ENCODE measurements at places on chromosomes 2 and 18.

- DNase-seq, result no peak
Observed at GRCh38 chr18:52541056-52541455, 201.1 kb downstream of the DCC start.

DNA sequence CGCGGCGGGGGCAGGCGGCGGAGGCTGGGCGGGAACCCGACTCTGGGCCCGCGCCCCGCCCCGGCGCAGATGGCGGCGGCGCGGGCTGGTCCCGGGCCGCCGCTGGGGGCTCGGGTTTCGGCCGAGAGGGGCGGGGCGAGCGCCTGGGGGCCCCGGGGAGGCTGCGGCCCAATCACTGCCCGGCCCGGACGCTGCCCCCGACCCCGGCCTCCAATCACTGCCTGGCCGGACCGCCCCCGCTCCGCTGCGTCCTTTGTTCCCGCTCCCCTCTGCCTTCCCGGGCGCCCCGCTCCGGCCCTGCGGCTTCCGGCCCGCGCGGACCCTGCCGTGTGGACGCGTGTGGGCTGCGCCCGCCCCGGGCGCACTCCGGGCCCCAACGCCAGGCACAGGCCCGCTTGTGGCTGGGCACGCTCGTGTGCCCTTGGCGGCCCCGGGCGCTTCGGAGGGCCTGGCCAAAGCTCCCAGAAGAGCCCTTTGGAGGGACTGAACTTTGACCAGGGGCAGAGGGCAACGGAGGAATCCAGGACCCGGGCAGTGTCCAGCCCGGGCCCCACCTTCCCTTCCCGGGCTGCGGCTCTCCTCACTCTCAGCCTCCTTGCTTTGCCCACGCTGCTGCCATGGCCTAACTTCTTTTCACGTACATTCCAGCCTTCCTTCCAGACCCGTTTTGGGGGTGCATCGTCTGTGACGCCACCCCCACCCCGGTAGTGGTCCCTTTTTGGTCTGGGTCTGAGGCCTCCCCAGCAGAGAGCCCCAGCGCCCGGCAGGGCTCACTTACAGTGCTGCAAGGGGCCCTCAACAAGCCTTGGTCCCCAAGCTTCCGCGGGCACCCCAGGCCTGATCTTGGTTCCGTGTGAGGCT, 27.1 kb upstream of the PTMA start:
- peak; percentile 92 for DNase-seq

DNA sequence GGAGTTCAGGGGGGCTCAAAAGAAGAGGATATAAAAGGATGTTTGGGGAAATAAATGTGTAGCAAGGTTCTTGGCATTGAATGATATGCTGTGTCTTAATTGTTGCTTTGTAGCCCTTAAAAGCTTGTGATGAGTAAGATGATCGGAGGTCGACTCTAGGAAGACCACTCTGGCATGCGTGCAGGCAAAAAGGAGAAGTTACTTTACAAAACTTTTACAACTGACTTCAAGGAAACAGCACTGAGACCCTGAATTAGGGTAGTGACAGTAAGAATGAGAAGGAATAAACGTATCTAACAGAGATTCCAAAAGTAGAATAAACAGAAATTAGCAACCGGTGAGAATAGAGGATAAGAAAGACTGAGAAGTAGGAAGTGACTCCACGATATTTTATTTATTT, 228.7 kb upstream of the TANK start:
- DNase-seq, result no peak

DNA sequence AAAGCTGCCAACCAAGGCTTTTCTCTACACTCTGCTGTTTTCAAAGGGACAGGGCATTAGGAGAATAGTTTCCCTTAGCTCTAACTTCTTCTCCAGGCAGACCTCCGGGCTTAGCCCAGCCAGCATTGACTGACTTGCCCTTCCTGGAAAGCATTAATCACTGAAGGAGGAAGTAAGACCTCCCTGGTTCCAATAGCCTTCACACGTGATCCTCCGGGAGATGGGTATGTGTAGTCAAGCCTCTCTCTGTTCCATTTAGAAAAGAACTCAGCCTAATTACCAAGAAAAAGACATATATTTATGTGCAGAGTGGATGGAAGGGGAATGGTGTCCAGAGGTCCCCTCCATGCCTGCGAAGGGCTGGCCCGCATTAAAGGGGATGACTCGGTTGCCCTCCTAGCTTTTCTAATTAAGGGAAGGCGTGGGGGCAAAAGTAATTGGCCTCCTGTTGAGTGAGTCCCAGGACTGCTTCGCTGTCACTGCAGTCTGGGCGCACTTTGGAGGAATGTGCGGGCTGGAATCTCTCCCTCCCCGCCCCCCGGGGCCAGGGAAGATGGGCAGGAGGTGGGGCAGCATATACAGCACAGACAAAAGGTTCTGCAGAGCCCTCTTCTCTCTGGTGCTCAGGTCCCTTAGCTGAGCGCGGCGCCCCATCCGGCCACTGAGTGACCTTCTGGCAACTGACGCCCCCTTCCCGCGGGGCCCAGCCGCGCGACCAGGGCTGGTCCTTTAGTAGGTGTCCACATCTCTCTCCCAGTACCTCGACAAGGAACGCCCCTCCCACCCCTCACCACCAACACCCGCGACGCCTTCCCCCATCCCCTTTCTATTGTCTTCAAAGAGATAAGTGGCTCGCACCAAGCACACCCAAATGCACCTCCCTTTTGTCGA, 686.0 kb downstream of the NRXN1 start:
- no peak for DNase-seq

GRCh38 chr2:137000811-137001210, 235.5 kb downstream of the THSD7B start:
- DNase-seq, result no peak

DNA sequence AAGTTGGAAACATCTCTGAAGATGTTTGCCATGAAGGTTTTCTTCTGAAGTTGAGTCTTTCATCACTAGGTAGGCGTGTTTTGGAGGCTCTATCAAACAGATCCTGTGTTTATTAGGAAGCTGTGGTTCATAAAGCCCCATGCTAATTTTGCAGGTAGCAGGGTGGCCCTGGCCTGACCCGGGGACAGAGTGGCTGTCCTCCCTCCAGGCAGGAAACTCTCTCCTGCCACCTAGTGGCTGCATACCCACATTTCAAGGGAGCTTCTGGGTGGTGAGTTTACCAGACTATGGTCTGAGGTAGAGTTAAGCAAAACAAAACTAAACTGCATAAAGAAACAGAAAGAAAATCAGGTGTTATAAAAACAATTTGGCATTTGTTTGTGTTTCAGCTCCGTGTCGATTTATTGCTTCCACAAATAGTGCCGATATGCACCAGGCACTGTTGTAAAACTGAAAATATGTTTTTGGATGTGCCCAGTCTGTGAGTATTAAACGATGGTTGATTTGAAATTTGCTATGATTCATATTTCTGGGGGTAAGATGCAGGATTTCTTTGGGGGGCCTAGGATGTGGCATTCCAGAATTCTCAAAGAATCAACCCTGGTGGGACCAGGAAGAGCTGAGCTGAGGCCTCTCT, 26.0 kb upstream of the IL37 start:
- peak; percentile 85 for DNase-seq

- no peak for DNase-seq
Observed at GRCh38 chr2:58918141-58918540, 677.0 kb upstream of the FANCL start.

- DNase-seq, result no peak
Observed at GRCh38 chr2:108615480-108616090, 81.3 kb downstream of the LIMS1 start.

- no peak for DNase-seq
Observed at GRCh38 chr18:23244401-23244800, 109.1 kb downstream of the CABLES1 start.

DNA sequence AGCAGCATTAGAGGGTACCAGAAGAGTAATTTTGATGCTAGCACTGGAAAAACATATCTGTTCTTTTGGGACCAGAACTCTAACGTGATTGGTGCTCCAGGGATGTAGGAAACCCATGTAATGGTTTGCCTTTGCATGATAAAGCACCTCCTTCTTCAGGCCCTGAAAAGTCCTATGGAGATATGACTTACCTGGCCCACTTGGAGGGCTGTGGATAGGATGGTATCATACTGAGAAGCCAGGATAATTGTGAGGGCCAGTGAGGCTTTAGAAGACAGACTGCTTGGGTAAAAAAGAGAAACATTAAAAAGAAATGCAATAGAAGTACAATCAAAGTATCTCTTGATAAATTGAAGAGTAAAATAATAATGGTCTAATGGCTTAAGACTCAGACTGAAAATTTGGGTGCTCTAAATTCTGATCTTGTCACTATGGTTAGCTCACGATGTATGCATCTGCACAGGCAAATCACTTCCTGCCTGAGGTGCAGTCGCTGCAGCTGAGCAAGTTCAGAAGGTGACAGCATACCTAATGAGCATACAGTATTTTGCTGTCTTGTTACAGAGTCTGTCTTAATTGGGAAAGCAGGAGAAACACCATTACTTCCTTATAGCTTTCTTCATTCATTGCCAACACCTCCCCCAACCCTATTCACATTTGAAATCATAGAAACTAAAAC, 371.5 kb downstream of the NUP35 start:
- peak; percentile 56 for DNase-seq

DNA sequence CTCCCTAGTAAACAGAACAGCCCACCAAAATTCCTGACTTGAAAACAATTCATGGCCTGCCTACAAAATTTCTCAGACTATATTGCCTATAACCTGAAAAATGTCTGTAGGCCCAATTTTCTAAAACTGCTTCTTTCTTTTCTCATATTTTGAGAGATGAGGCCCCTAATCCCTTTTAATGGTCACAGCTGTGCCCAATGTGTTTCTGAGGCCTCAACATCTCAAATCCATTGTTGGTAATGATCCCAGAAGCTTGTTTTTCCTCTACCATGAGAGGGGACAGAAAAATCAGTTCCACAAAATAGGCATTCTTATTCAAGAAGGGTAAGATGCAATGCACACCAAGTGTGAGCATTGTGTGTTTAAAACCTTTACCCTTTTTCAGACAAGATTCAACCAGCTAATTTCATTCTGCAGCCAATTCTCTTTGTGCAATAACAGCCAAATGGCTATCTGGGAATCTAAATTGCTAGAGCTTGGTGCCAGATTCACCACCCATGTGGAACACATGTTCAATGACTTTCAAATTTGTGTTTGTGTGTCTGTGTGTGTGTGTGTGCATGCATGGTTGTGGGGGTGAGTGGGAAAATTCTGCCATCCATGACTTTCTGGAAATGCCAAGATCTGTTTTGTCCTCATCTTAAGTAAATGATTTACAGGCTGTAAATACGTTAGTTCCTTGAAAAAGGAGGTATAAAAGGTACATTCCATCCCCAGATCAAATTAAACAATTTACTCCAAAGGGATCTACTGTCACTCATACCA, 319.5 kb downstream of the TNS1 start:
- no peak for DNase-seq

DNA sequence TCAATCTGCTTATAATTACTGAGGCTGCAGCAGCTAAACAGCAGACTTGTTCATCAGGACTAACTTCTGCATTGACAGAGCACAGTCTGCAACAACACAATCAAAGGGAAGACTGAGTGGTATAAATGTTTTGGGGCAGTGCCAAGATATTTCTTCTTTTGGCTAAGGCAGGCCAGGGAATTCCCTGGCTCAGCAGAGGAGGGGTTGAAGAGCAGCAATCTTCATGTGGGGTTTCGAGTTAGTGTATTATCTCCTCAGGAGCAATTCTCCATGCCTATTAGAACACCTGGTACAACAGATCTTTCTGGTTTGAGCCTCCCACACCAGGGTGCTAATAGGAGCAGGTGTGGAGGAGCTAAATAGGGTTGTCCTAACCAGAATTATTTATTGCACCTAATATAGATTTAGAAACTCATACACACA, 103.0 kb upstream of the STK17B start:
- DNase-seq, result peak; percentile 24

DNA sequence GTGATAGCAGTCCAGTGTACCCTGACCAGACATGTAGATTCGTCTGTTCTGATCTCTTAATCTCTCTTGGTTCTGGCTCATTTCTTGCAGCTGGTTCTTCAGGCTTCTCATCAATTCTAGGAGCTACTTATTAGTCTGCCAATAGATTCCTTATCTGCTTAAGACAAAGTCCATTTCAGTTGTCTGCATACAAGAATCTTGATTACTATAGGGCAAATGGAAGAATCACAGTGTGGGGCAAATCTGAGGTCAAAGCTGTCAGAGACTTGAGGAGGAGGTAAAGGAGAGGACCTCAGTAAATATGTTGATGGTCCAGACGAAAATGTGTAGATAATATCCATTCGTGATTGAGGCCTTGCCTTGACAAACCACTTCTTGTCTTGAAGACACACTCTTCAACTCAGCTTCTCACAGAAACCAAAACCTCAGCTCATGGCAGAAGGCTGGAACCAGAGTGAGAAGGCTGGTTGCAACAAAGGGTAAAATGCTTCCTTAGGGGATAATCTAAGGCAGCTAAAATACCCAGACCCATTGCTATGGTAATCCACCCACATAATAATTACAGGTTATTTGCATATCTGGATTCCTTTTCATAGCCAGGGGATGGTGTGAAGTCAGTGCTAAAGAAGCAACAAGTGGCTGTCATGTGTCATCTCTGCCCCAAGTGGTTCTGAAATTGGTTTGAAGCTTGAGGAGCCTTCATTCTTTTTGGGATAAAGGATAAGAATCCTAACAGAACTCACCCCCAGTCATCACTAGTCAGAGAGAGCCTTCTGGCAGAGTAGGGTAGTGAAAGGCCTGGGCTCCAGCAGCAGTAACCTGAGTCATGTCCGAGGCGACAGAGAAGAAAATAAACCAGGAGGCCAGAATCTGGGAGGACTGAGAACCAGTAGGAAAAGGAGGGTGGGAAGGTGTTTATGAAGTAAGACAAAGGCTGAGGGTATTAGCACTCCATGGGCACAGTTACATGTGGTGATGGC, 29.2 kb upstream of the PELI1 start:
- peak; percentile 21 for DNase-seq

DNA sequence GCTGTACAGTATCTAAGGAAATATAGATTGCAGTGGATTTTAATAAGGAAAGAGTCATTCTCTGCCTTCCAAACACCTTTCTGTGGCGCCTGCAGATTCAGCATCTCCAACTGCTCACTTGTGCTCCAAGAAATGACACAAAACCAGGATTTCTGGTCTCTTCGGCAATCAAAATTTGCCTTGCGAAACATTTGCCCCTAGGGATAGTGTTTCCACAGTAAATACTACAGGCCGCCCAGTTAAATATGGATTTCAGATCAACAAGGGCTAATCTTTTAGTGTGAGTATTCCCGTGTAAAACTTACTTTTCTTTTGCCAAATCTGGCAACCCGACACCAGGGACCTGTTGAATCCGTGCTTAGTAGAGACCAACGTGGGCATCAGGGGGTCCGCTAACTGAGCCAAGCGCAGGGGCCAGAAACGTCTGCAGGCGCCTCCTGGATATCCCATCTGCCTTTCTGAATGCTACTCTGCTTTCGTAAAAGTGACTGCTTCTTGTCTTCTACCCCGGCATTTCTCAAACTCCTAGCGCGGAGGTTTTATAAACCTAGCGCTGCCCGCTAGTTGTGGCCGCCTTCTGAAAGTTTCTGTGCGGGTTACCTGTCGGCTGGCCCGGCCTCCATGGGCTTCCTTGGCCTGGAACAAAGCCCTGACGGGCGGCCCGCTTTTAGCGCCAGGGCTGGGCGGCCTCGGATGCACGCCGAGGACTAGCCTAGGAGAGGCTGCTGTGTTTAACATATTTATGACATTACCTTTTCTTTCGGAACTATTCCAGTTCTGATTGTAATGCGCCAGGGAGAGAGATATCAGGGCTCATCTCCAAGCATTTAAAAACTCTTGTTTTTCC, 2.5 kb downstream of the CYP1B1 start:
- DNase-seq, result no peak

GRCh38 chr2:11572996-11573395, 39.2 kb downstream of the GREB1 start:
- no peak for DNase-seq

- DNase-seq, result no peak
Observed at GRCh38 chr18:2853173-2853925, 6.5 kb downstream of the EMILIN2 start.
